ENCODE measurements at places on chromosomes 3 and 15. TPM values are rescaled to one million over a fixed set of nuclear protein-coding genes. Genes with fewer than 3 reads are reported as not detected.
A peak's percentile ranks its signal among the peaks of the same experiment; 100 is the strongest.

HDC gene
- total RNA-seq, result 3.6 TPM

ITIH3 gene
- 14.8 TPM for total RNA-seq

SNAPC5 gene
- total RNA-seq, result 26.2 TPM

RHOV gene
- total RNA-seq, result not detected

VGLL3 gene
- 87.2 TPM for total RNA-seq

LEKR1 gene
- total RNA-seq, result 1.4 TPM

TM4SF18 gene
- 5.6 TPM for total RNA-seq

TNFSF10 gene
- 18.7 TPM for total RNA-seq

DNA sequence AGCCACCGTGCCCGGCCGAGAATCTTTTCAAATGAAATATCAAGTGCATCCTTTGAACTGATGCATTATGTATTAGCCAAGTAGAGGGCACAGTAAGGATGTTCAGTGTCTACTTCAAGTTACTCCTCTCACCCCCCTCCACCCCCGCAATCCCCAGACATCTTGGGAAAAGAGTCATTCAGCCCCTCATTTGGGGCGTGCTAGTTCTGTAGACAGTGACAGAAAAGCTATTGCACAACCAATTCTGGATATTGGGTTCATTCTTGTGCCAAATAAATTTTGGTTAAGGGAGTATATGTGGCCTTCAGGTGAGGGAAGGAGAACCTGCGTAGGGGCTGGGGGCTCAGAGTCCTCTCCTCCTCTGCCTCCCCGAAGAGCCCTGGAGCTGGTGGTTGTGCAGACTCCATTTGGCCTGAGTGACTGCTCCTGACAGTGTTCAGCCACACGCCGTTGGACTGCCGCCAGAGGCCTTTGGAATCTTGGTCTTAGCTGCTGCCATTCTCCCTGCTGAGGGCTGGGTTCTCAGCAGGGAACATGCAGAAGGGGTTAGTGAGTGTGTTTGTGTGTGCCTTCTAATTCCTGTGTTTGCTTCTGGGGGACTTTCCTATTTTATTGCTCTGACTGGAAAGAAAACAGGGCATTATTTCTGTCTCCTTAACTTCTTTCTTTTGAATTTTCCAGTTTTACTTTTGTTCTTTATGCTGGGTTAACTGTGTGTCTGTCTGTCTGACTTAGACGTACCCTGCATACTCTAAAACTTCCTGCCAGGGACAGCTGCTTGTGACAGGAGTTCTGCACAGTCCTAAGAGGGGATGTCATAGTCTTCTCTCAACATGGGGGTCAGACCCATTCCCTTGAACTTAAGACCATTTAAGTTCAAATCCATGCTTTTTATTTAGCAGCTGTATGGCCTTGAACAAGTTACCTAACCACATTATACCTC lies 21.0 kb downstream of the RARB start:
- peak; percentile 91 for DNase-seq

GRCh38 chr15:84736375-84736774 lies 12.0 kb upstream of the ZNF592 start:
- DNase-seq, result no peak

DNA sequence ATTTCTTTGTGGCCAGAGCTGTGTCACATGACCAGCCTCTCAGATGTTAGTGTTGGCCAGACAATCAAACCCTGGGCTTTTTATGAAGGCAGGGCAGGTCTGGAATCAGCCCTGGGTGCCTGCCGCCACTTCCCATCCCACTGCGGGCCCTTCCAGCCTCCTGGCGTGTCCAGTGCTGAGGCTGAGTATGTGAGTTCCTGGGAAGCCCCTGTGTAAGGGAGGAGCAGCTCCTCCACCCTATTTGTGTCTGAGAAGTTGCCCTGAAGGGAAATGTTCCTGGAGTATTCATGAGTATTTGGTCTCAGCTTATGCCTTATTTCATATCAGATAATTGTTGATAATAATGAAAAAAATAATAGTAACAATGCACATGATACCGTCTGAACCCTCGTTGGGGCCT lies 190.1 kb downstream of the NSMCE3 start:
- DNase-seq, result no peak

GRCh38 chr3:167908746-167909503 lies 173.4 kb downstream of the SERPINI1 start:
- DNase-seq, result no peak

DNA sequence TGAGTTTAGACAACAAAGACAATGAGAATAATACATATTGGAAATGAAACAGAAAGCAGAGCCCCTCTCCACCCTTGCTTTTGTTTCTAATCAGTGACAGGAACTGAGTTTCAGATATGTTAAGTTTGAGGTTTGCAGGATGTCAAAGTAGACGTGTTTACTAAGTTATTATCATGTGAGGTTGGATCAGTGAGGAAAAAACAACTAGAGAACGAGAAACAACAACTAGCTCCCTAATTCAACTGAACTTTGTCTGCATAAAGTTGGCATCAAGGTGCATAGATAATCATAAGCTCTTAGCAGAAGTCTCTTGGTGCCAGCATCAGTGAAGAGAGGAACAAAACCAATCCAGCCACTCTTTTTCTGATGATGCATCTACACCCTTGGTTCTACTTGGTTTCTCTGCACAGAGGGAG lies 491.1 kb upstream of the NR2F2 start:
- DNase-seq, result no peak

- no peak for DNase-seq
These were observed 958.8 kb downstream of the IGSF11 start for GRCh38 chr3:118075873-118076272.

DNA sequence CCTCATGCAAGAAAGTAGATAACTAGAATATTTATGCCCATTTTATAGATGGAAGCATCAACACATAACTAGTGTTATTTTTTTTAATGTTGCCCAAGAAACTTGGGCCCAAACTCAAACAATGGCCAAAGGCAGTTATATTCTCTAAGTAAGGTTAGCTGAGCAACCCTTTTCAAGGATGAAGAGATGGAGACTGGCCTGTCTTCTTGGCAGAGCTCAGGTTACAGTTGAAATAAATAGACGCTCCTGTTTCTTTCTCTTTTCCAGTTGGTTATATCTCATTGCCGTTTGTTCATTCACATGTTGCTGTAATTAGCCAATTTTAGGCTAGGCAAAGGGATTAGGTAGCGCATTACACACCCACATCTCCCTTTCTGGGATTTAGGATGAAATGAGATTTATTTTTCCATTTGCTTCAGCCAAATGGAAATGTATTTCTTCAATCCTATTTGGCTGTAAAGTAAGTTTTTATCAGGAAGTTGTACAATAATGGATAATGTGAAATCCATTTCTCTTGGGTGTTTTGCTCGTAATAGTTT lies 93.2 kb downstream of the CMSS1 start:
- DNase-seq, result no peak

GRCh38 chr3:15903164-15903563 lies 105.4 kb upstream of the ANKRD28 start:
- no peak for DNase-seq

DNA sequence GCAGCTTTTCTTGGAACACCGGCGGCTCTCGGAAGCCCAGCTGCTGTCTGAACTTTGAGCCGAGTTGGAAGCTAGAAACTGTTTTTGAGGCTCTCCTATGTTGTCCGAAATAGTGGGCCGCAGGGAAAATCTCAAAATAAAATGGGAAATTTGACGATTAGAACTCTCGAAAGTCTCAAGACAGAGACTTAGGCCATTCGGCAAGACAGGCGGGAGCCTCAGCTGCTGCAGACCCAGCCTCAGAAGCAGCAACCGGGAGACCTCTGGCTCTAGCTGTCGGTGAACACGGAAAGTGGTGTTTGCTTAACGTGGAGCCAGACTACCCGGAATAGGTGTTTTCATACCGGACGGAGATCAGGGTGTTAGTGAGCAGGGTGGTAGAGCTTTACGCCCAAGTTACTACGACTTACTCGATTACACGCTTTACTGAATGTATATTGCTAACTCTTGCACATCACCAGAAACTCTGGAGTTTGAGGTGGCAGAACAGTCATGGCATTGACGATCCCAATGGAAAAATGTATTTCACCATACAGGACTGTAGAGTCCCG lies 357 bp upstream of the MAN2C1 start:
- no peak for DNase-seq

- no peak for DNase-seq
These were observed 13.8 kb downstream of the XYLB start for GRCh38 chr3:38360345-38360744.

DNA sequence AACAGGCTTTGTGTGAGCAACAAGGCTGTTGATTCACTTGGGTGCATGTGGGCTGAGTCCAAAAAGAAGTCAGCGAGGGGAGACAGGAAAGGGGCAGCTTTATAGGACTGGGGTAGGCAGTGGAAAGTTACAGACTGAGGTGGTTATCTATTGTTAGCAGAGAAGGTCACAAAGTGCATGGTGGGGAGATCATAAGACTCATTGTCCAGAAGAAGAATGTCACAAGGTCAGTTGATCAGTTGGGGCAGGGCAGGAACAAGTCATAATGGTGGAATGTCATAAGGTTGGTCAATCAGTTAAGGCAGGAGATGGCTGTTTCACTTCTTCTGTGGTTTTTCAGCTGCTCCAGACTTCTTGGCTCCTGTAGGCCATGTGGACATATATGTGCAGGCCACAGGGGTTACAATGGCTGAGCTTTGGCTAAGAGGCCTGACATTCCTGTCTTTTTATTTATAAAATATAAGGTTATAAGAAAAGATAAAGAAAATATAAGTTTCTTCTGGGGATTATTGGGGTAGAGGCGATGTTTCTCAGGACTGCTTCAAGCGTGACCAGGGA lies 69.5 kb upstream of the SNTN start:
- DNase-seq, result no peak

DNA sequence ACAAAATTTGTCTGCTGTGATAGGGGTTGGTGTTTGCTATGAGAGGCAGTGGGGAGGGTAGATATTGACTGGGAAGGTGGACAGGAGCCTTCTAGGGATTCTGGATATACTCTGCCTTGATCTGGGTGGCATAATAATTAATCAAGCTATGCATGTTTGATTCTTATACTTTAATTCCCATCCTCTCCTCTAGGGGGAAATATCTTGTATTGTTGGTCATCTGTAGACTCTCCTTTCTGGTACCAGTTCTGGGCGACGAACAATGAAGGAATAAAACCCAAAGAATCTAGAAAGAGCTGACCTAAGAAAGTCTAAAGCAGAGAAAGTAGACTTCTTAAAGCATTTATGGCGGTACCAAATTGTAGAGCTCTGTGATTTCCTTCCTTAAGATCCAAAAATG lies 198.2 kb upstream of the STRIT1 start:
- no peak for DNase-seq

DNA sequence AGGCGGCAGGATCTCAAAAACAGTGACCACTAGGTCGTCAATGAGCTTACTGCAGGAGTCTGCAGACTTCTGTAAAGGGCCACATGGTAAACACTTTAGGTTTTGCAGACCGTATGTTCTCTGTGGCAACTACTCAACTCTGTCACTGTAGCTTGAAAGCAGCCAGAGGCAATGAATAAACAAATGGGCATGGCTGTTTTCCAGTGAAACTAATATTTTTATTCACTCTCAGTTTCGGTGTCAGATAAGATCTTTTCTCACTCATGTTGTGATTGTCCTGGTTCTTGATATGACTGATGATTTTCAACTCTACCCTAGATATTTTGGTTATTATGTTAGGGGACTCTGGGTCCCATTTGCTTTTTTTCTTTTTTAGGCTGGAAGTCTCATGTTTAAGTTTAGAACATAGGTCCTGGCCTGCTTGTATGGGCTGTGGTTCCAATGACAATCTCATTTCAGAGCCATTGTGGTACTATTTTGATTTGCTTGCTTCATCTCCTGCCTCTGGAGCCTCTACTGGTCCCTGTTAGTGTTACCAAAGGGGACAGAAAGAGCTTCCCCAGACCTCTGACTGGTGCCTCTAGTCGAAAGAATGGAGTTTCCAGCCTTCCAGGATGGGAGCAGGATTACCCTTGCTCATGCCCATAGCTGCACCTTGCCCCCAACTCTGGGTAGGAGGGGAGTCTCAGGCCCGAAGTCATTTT lies 222.0 kb downstream of the STT3B start:
- no peak for DNase-seq

GRCh38 chr3:122898298-122898697 lies 103.4 kb downstream of the SLC49A4 start:
- DNase-seq, result no peak

- DNase-seq, result no peak
These were observed 515.9 kb downstream of the NLGN1 start for GRCh38 chr3:173913397-173913796.

GRCh38 chr3:146523531-146523930 lies 20.9 kb downstream of the PLSCR1 start:
- no peak for DNase-seq

- no peak for DNase-seq
These were observed 188.3 kb upstream of the CTDSPL start for GRCh38 chr3:37673401-37673800.

GRCh38 chr3:114035896-114036295 lies 20.4 kb downstream of the CCDC191 start:
- DNase-seq, result no peak

GRCh38 chr15:42385206-42385979 lies 26.1 kb downstream of the CAPN3 start:
- DNase-seq, result no peak

DNA sequence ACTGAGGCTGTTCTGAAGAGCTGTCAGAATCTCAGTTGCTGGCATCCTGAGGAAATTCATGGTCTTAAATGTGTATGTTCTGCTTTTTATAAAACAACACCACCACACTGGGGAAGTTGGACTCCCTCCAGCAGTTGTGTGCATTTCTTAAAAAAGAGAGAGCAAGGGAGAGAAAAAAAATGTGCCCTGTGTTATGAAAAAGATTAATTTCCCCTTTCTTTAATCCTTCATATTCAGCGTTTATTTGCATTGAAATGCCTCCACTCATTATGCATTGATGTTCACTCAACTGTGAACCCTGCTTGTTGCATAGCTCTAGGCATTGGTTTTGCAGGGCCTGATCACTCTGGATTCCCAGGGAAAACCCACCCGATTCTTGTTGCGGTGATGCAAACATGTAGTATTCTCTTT lies 4.4 kb upstream of the ZNF609 start:
- DNase-seq, result no peak

GRCh38 chr3:60056404-60056803 lies 1006.6 kb upstream of the CFAP20DC start:
- DNase-seq, result no peak

Measured in posterior vena cava (tissue), 2 donors.